ENCODE measurements at places on chromosomes 13 and 19. TPM values are rescaled to one million over a fixed set of nuclear protein-coding genes. Genes with fewer than 3 reads are reported as not detected.

The VRK3 gene
- 70.0 TPM for total RNA-seq

The COL5A3 gene
- total RNA-seq = 0.63 TPM

The ZNF146 gene
- total RNA-seq = 90.3 TPM

The RNF113B gene
- not detected for total RNA-seq

The IRF3 gene
- 146 TPM for total RNA-seq

The NCR1 gene
- total RNA-seq = not detected

The OR10H1 gene
- not detected for total RNA-seq

The ARHGAP45 gene
- total RNA-seq = 183 TPM
